ENCODE measurements at places on chromosomes 2 and 18.
A peak's percentile ranks its signal among the peaks of the same experiment; 100 is the strongest.

GRCh38 chr2:118386641-118387302, 298.5 kb downstream of the INSIG2 start:
- DNase-seq, result no peak
- no peaks in the 10 kb centered on the region for H3K36me3 ChIP-seq
- H3K4me1 ChIP-seq, result no peaks in the 10 kb centered on the region
- no peak overlapping the region for H3K4me3 ChIP-seq
- H3K27me3 ChIP-seq, result no peaks in the 10 kb centered on the region

DNA sequence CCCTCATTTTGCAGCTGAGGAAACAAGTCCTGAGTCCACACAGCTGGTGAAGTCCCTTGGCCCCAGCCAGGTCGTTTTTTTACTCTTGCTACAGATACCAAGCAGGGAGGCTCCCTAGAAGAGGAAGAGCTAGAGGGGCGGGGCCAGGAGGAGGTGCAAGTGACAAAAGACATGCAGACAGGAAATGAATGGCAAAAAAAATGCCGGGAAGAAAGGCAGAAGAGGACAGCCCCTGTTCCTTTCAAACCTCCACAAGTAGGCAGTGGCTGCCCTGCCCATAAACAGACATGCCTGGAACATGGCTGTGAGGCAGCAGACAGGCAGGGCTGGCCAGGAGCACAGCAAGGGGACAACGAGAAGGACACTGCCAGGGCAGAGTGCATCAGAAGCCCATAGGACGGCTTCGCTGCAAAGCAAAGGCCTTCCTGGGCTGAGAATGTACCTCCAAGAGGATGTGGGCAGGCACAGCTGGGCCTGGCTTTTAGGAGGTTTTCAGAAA, 108.7 kb downstream of the ZBTB7C start:
- peak overlapping the region; percentile 53 for H3K27ac ChIP-seq
- DNase-seq, result no peak
- no peaks in the 10 kb centered on the region for H3K36me3 ChIP-seq
- H3K4me1 ChIP-seq, result no peaks in the 10 kb centered on the region

- no peak for DNase-seq
- H3K4me3 ChIP-seq, result no peak overlapping the region
- H3K27me3 ChIP-seq, result no peaks in the 10 kb centered on the region
- peaks cover 35% of the 10 kb centered on the region for H3K4me1 ChIP-seq
- peak overlapping the region; percentile 92 for H3K27ac ChIP-seq
- H3K36me3 ChIP-seq, result no peaks in the 10 kb centered on the region
Observed at GRCh38 chr2:445896-446295, 158.0 kb upstream of the ALKAL2 start.

GRCh38 chr2:240013343-240013742, 11.8 kb downstream of the NDUFA10 start:
- DNase-seq, result no peak
- peaks cover 12% of the 10 kb centered on the region for H3K4me1 ChIP-seq
- H3K36me3 ChIP-seq, result peaks cover 29% of the 10 kb centered on the region
- H3K27ac ChIP-seq, result no peak overlapping the region

DNA sequence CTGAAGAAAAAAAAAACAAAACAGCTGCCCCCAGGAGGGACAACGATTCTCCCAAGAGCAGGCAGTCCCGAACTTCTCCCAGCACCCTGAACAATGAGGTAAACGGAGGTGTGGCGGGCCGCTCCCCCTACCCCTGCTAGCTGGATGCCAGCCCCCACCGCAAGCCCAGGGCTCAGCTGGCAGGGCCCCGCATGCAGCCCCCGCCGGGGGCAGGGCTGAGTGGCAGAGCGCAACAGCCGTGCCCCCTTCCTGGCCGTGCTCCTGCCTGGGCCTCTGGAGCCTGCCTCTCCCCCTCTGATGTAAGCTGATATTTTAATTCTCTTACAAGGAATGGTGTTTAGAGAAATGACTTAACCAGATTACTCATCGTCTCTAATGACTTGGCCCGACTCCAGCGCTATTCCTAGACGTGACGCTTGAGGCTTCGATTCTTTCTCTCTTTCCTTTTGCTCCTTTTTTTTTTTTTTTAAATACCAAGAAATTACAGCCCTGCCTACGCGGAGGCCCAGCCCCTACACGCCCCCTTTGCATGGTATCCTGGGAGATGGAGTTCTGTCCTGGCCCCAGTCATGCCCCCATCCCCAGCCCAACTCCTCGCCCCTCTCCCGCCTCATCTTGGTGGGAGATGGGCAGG, 4.6 kb upstream of the ARID5A start:
- H3K27me3 ChIP-seq, result no peaks in the 10 kb centered on the region
- no peaks in the 10 kb centered on the region for H3K36me3 ChIP-seq
- H3K4me1 ChIP-seq, result peaks cover 29% of the 10 kb centered on the region

GRCh38 chr2:10541081-10541480, 93.0 kb upstream of the ODC1 start:
- no peak for DNase-seq
- no peaks in the 10 kb centered on the region for H3K36me3 ChIP-seq

- H3K36me3 ChIP-seq, result no peaks in the 10 kb centered on the region
- H3K4me3 ChIP-seq, result no peak overlapping the region
- H3K27ac ChIP-seq, result no peak overlapping the region
- peaks cover 5% of the 10 kb centered on the region for H3K4me1 ChIP-seq
Observed at GRCh38 chr2:191756761-191757160, 78.8 kb downstream of the NABP1 start.

- DNase-seq, result no peak
- H3K27ac ChIP-seq, result no peak overlapping the region
- H3K4me3 ChIP-seq, result no peak overlapping the region
- H3K36me3 ChIP-seq, result peaks cover 37% of the 10 kb centered on the region
Observed at GRCh38 chr2:63131196-63131595, 80.6 kb downstream of the OTX1 start.

DNA sequence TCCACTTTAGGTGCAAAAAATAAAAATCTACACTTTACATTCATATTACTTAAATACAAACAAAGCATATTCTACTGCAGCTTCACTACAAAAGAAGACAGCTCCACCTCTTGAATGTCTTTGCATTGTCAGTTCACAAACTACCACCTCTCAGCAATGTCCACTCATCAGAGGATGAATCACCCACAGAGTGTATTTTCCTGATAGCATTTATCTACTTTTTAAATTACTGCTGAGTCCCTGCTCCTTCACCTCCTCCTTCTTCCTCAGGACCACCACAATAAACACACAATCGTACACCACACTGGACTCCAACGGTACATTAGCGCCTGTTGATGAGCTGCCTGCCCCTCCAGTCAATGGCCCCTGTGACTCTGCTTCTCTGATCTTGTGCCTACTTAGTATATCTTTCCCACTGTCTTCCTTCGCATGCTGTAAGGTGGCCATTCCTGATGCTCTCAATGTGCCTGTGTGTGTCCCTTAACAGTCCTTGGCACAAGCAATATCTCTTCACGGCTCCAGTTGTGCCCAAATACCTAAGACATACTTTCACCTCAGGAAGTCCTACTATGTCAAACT, 120.9 kb downstream of the DHRS9 start:
- H3K4me3 ChIP-seq, result no peak overlapping the region
- no peaks in the 10 kb centered on the region for H3K36me3 ChIP-seq
- no peaks in the 10 kb centered on the region for H3K27me3 ChIP-seq

DNA sequence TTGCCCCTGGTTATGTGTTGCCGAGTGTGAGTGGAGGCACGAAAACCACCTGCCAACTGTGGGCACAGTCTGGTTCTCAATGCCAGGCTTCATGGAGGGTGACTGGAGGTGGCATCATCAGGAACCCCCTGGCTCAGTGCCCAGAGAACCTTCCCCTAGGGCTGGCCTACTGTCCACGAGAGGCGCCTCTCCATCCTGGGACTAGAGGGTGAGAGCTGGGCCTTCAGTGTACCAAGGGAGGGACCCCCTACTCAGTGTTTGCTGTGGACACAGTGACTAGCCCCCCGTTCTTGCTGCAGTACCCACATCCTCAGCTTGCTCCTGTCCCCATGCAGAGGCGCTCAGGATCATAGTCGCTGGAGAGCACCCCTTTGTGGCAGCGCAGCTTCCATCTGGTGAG, 202.6 kb downstream of the HDAC4 start:
- H3K4me1 ChIP-seq, result no peaks in the 10 kb centered on the region
- no peaks in the 10 kb centered on the region for H3K27me3 ChIP-seq
- H3K36me3 ChIP-seq, result peaks cover 12% of the 10 kb centered on the region
- no peak overlapping the region for H3K4me3 ChIP-seq

DNA sequence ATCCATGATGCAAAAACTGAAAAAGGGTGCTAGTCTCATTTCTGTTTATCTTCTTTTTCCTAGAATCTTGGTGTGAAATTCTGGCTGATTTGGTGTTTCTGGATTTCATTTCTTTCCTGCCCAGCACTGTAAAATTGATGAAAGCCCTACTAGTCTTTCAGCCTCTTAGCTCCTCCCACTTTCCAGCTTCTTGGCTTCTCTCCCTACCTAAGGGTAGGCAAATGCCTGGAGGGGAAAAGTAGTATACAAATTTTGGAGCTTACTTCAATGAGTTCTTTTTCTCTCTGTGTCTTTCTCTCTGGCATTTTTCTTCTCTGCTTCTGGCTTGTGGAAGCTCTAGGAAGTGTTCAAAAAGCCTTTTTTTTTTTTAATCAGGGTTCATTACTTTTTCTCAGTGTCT, 160.5 kb downstream of the XIRP2 start:
- no peaks in the 10 kb centered on the region for H3K27me3 ChIP-seq
- DNase-seq, result no peak
- no peaks in the 10 kb centered on the region for H3K36me3 ChIP-seq
- no peak overlapping the region for H3K27ac ChIP-seq

DNA sequence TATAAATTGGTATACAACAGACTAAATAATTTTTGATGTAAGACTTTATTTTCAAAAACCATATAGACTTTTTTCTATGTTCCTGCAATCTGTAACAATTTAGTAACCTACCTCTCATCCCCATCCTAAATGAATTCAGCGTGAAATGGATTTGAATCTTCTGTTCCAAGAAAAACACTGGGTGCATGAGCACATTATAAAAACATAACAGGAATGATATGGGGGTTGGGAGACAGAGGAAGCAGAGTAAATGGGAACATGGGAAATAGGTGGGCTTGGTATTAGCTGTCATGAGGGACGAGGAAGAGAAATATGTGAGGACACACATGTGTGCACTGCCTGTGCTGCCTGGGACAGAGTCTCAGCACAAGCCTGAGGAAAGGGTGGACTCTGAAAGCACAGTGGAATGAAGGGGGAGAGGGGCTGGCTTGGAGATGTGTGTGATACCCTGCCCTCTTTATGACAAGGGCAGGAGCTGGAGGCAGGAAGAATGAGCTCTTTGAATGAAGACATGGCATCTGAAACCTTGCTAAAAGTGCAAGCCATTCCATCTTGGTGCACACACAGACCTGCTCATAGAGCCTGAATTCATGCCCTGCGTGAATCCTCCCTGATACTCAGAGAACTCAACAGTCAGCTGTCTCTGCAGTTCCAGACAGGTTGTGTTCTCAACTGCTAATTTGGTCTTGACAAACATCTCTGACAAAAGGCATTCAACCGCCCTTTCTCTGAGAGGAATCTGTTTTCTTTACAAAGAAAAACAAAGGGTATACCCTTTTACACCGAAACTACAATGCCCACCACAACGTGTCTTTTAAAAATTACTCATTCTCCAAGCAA, 66.6 kb downstream of the EPB41L3 start:
- no peak overlapping the region for H3K4me3 ChIP-seq
- no peaks in the 10 kb centered on the region for H3K36me3 ChIP-seq
- no peak overlapping the region for H3K27ac ChIP-seq
- DNase-seq, result no peak

- H3K27ac ChIP-seq, result no peak overlapping the region
- DNase-seq, result no peak
- H3K36me3 ChIP-seq, result no peaks in the 10 kb centered on the region
- no peaks in the 10 kb centered on the region for H3K27me3 ChIP-seq
- peaks cover 30% of the 10 kb centered on the region for H3K4me1 ChIP-seq
Observed at GRCh38 chr2:12106440-12107080, 360.1 kb downstream of the LPIN1 start.

DNA sequence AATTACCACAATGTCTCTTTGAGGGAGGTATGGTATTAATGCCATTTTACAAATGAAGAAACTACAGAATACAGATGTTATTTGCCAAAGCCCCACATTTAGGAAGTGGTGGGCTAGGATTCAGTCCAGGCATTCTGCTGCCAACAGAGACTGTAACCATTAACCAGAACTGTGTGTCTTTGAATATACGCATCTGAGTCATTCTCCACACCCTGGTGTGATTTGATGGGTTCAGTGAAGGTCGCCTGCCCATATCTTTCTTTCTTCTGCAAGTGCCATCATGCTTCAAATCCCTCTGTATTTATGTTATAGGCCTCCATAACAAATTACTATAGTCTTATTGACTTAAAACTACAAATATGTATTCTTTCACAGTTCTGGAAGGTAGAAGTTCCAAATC, 479.0 kb upstream of the DCC start:
- no peaks in the 10 kb centered on the region for H3K27me3 ChIP-seq
- H3K4me3 ChIP-seq, result no peak overlapping the region
- no peaks in the 10 kb centered on the region for H3K4me1 ChIP-seq

- H3K4me3 ChIP-seq, result no peak overlapping the region
- H3K4me1 ChIP-seq, result peaks cover 74% of the 10 kb centered on the region
- peak overlapping the region; percentile 13 for H3K27ac ChIP-seq
- peaks cover 26% of the 10 kb centered on the region for H3K36me3 ChIP-seq
- no peak for DNase-seq
Observed at GRCh38 chr2:62209427-62209991, 13.6 kb downstream of the B3GNT2 start.

- no peaks in the 10 kb centered on the region for H3K27me3 ChIP-seq
- H3K4me1 ChIP-seq, result peaks cover 23% of the 10 kb centered on the region
- DNase-seq, result no peak
- H3K4me3 ChIP-seq, result no peak overlapping the region
Observed at GRCh38 chr2:43515807-43516497, 79.9 kb downstream of the THADA start.

GRCh38 chr18:47826157-47827074, 104.0 kb downstream of the SMAD2 start:
- no peak for DNase-seq
- no peak overlapping the region for H3K27ac ChIP-seq
- no peaks in the 10 kb centered on the region for H3K4me1 ChIP-seq
- H3K4me3 ChIP-seq, result no peak overlapping the region

DNA sequence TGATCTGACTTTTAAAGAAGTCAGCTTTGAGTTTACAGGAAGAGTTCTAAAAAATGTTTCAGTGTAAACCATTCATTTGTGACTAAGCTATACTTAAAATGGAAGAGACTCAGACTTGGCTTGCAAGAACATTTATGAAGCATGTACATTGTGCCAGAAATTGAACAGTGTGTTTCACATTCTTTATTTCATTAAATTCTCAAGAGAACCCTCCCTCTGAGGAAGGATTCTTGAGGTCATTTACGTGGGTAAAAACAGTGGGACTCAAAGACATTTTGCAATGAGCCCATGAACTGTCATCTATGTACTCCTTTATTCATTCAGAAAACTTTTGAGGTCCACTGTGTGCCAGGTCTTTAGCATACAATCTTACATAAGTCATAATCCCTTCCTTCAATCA, 143.6 kb upstream of the ZNF521 start:
- H3K27me3 ChIP-seq, result peaks cover 17% of the 10 kb centered on the region
- H3K4me1 ChIP-seq, result no peaks in the 10 kb centered on the region
- H3K4me3 ChIP-seq, result no peak overlapping the region
- H3K36me3 ChIP-seq, result no peaks in the 10 kb centered on the region
- H3K27ac ChIP-seq, result no peak overlapping the region
- DNase-seq, result no peak

- H3K4me1 ChIP-seq, result peaks cover 82% of the 10 kb centered on the region
- H3K27ac ChIP-seq, result peak overlapping the region; percentile 99
- no peaks in the 10 kb centered on the region for H3K27me3 ChIP-seq
- H3K4me3 ChIP-seq, result peak overlapping the region; percentile 85
- no peaks in the 10 kb centered on the region for H3K36me3 ChIP-seq
Observed at GRCh38 chr18:13613099-13613498, 113.3 kb downstream of the FAM210A start.

- H3K4me1 ChIP-seq, result peaks cover 38% of the 10 kb centered on the region
- H3K4me3 ChIP-seq, result no peak overlapping the region
- peak overlapping the region; percentile 85 for H3K27ac ChIP-seq
Observed at GRCh38 chr2:8544171-8544785, 137.6 kb upstream of the ID2 start.

All from naive B cell (primary cell).